H4 (cell line): ENCODE measurements at places on chromosomes 12 and 14.

DNA sequence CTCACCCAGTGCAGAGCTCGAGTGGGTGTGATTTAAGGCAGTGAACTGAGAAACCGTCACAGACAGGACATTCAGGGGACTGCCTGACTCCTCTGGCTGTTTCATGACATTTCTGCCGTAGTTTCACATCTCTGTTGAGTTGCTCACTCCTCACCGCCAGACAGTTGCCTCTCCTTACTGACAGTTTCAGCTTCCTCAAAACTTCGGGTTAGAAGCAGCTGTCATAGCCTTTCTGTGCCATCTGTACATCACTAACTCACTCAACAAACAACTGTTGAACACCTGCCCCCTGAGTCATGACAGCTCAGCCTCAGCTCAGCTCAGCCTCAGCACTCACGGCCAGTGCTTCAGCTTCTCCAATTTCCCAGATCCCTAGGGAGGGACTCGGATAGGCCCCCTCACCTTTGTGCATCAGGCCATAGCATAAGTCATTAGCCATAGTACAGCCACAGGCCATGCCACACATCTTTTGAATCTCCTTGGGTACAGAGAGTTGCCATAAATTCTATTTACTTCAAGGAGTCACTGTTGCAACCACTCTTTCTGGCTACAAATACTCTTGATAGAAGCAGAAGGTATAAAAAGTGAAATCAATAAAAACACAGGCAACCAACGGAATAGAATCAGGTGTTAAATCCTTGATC, 6.2 kb upstream of the SLC15A4 start:
- no peak for DNase-seq

DNA sequence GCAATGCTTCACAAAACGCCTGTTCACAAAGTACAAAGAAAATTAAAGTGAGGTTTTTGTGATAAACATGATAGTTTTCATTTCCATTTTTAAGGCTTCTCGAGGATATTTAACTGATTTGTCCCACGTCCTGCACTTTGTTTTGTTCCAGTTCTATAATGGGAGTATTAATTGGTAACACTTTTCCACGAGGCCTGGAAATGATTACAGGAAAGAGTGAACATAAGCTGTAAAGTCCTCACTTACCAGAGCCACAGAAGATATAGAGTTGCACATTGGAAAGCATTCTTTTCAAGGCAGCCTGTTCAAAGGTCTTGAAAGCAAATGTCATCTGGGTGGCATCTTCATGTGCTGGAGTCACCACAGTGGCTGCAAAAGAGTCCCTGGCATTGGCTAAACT, 1236.6 kb downstream of the BCL11B start:
- no peak for DNase-seq

- no peak for DNase-seq
These were observed 498.5 kb downstream of the NELL2 start for GRCh38 chr12:44377443-44378187.

GRCh38 chr12:91225316-91225715, 42.7 kb upstream of the DCN start:
- no peak for DNase-seq

GRCh38 chr12:19085090-19085489, 44.4 kb upstream of the PLEKHA5 start:
- no peak for DNase-seq

- peak; percentile 58 for DNase-seq
These were observed 19.7 kb downstream of the TSPAN19 start for GRCh38 chr12:85016413-85016812.

- DNase-seq, result no peak
These were observed 113.9 kb downstream of the PHLDA1 start for GRCh38 chr12:75917715-75918114.

DNA sequence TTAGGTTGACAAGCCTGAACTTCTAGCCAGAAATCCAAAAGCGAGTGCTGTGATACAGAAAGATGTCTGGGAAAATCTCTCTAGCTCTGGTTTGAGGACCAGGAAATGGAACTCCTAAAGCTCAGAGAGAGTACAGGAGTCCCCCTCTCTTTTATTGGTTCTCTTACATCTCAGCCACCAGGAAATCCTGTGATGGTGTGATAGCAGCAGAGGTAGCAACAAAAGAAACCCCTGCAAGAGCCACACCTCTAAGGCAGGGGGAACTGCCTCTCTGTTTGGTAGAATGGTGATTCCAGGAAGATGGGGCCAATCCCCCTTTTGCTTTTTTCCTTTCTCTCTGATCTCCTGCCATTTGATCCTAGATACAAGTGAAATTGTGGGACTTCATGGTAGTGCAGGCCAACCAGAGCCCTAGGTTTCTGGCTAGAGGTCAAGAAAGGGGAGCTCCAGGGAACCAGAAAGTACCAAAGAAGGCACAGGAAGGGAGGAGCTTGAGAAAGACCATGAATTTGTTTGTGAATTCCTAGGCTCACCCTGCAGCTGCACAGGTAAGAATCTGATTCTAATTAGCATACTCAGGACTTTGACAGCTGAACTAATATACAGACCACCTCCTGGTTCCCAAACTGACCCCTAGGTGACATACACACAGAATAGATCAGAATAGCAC, 88.5 kb downstream of the PAPLN start:
- no peak for DNase-seq

- peak; percentile 76 for DNase-seq
These were observed 21.3 kb upstream of the RFLNA start for GRCh38 chr12:124273630-124274029.

GRCh38 chr14:85300107-85300506, 229.8 kb upstream of the FLRT2 start:
- no peak for DNase-seq

DNA sequence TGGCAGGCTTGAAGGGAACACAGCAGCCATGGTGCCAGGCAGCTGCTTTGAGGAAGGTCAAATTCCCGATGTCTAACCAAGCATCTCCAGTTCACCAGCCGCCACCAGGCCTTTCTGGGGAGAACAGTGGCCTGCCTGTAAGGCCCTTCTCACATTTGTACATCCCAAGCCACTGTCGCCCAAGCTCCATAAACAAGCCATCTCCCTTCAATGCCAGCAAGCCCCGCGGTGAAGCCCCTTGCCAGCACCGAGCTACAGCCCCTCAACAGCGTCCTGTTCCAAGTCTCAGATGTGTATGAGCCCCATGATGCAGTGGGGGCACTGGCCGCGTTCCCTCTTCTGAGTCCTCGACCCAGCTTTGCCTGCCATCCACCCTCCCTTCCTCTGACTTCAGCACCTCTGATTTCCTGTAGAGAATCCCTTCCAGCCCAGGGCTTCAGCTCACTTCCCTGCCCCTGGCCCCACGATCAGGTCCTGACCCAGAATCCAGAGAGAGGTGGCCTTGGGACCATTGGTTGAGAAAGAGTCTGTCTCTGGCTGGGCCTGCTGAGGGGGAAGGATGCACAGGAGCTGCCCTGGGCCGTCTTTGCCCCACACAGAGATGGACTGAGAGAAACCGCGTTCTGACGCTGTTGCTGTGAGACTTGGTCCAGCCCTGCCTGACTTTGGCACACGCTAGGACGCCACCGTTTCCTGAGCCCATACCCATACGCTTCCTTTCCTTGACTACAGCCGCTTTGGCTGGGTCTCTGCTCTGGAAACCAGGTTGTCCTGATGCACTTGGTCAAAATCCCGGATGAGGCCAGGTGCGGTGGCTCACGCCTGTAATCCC, 1.9 kb upstream of the MMP17 start:
- DNase-seq, result no peak

GRCh38 chr12:32155041-32155440, 48.4 kb downstream of the BICD1 start:
- no peak for DNase-seq

- DNase-seq, result no peak
These were observed 55.3 kb downstream of the STAB2 start for GRCh38 chr12:103642240-103642864.

GRCh38 chr12:102061096-102061559, 663 bp downstream of the WASHC3 start:
- no peak for DNase-seq

DNA sequence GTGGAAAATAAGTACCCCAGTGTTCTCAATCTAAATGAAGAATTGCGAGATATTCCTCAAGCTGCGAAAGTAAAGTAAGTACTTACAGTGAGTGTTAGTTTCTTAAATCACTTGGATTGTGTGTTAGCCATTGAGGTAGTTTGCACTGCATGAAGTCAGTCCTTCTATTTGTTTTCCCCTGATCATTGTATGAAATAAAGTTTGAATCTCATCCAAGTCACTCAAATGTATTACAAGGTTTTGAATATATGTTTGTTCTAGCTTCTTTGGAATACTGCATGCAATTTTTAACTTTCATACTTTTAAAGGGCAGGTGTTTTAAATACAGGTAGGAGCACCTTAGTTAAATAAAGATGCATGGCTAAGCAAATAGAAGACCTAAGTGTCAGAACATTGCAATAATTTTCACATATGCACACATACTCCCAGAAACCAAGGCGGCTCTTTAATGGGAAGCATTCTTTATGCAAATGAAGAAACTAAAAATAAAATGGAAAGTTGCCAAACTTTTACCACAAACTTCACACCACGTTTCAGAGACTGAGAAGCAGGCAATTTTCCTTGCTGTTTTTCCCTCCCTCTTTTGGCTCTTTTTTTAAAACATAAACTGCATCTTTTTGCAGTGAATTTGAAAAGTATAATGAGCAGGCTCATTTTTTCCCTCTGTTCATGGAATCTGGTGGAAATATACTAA, 105.6 kb downstream of the GPR135 start:
- no peak for DNase-seq

- DNase-seq, result peak; percentile 81
These were observed 12.2 kb upstream of the CATSPERB start for GRCh38 chr14:91744068-91744480.

DNA sequence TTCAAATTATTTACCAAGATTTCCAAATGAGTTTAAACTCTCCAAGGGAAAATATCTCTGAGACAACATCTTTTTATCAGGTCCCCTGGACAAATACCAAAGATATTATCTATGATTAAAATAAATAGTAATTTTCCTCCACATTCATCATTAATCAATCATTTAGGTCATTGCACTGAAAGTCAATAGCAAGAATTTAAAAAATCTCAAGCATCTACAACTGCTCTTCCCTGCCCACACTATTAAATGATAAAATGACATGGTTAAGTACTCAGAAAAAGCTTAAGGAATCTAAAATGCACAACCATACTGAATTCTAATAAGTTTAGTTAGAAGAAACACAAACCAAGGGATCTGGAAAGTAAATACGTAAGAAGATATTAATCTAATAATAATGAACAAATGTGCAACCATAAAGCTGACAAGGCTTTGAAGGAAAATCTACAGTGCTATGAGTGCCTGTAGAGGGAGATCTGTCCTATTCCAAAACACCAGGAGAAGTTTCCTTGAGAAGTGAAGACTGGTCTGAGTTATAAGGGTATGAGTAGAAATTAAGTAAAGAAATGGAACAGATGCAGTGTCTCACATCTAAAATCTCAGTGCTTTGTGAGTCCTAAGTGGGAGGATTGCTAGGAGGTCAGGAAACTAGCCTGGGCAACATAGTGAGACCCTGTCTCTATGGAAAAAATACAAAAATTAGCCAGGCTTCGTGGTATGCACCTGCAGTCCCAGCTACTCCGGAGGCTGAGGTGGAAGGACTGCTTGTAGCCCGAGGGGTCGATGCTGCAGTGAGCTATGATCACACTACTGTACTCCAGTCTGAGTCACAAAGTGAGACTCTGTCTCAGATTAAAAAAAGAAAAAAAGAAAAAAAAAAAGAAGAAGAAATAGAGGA, 19.2 kb downstream of the INTS13 start:
- DNase-seq, result no peak

- no peak for DNase-seq
These were observed 8.2 kb downstream of the SINHCAF start for GRCh38 chr12:31317471-31318395.

GRCh38 chr12:122238861-122239260, 13.0 kb upstream of the DIABLO start:
- DNase-seq, result no peak

- DNase-seq, result no peak
These were observed 236.1 kb downstream of the GRIN2B start for GRCh38 chr12:13745111-13745860.

GRCh38 chr14:70856851-70857495, 47.7 kb upstream of the MAP3K9 start:
- peak; percentile 59 for DNase-seq

- DNase-seq, result no peak
These were observed 23.2 kb downstream of the HAL start for GRCh38 chr12:95972832-95973456.

DNA sequence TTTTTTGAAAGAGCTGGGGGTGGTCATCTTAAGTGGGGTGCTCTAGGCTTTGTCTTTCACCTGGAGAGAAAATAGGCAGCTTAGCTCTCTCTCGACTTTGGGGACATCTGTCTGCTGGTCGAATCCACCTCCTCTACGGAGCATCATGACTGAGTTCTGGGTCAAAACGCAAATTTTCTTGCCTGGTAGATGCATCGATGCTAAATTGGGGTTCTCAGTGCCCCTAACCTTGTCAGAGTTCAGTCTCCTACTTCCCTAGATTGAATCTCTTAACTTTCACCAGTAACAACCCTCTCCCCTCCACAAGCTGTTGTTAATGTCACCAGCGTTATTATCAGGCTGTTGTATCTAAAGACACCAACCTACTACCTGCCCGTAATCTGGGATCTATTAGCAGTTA, 682 bp downstream of the FLRT2 start:
- DNase-seq, result no peak

DNA sequence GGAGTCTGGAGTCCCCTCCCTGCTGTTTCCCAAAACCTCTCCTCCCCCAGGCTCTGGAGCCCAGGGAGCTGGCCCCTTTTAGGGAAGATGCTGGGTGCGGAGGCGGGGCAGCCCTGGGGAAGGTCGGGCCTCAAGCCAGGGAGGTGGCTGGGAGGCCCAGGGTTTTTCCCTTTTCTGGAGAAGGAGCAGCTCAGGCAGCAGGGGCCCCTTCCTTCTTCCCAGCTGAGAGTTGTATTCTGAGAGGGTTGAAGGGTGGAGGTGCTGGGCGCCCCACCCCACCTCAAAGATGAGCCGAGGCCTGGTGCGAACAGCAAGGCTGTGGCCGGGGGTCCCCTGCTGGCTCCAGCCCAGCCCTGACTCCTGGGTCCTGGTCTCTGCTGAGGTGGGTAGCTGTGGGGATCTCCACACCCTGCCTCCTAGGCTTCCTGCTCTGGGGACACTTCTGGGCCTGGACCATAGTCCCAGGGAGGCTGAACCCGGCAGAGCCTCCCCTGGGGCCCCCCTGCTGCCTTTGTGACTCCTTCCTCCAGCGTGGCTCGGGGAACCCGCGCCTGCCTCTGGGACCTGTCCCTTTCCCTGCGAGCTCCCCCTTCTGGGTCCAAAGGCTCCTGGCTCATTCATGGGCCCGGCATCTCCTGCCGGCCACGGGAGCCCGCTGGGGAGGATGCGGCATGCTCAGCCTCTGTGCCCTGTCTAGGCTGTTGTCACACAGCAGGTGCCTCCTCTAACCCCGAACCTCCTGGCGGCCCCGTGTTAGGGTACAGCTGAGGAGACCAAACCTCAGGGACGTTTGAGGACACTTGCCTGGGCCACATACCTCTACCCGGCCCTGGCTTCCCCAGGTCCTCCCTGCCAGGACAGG, 4.4 kb downstream of the TRMT61A start:
- no peak for DNase-seq

DNA sequence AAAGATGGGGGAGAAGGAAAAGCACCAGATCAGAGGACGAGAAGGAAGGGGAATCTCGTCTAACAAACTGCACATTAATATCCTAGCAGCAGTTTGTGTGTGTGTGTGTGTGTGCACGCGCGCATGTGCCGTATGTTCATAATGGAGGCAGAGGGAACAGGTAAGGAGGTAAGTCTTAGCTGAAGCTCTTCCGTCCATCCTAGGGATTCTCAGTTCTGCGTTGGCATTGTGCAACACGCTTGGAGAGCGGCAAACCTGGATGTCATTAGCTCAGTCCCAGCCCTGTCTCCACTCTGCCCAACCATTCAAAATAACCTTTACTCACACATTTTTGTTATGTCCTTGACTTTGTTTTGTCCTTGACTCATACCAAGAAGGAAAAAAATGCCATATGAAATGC, 1.6 kb upstream of the C1R start:
- no peak for DNase-seq
